Stimulated activated CD4-positive, alpha-beta T cell treated with anti-CD3 and anti-CD28 coated beads, Interleukin-12 subunit alpha, Interleukin-12 subunit beta, amount 100 ng/mL, for 48 hours (primary cell): ENCODE measurements at places on chromosomes 3 and 15.

- DNase-seq, result no peak
Measured at GRCh38 chr15:99495430-99496301, 70.1 kb upstream of the MEF2A start.

DNA sequence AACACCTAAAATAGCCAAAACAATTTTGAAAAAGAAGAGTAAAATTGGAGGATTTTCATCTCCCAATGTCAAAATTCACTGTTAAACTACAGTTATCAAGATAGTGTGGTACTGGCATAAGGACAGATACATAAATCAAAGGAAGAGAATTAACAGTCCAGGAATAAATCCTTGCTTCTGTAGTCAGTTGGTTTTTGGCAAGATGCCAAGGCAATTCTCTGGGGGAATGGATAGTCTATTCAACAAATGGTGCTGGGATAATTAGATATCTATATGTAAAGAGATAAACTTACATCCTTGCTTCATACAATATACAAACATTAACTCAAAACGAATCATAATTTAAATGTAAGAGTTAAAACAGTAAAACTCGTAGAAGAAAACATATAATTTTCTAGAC is 57.9 kb upstream of the SELENOK start:
- DNase-seq, result no peak

- no peak for DNase-seq
Measured at GRCh38 chr3:185153171-185153771, 411 bp upstream of the C3orf70 start.

DNA sequence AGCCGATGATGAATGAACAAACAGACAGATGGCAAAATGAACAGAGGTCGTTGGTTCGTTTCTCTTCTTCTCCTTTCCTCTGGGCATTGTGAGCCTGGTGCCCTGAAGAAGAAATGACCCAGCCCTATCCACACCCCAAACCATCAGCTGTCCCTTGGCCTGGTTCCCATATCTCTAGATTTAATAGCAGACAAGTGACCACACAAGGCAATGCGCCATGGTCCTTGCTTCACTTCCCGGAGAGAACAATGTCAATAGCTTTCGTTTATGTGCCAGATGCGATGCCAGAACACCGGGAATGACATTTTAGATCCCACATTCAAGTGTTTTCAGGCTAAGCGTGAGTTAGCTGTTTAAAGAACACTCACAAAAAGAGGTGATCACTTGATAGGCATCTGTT is 17.7 kb downstream of the POC1A start:
- no peak for DNase-seq

- DNase-seq, result no peak
Measured at GRCh38 chr3:39388741-39389248, 5.6 kb downstream of the SLC25A38 start.

DNA sequence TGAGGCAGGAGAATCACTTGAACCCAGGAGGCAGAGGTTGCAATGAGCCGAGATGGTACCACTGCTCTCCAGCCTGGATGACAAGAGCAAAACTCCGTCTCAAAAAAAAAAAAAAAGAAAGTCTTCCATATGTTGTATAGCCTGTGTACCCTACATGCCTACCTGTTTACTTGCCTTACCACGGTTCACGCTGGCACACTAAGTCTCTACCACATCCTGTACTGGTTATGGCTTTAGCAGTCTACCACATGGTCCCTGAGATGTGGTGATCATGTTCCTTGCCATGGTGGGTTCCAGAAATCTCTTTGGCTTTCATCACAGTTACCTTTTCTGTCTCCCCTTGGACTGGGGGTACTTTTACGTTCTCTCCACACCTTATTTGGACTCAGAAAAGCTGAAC is 63.8 kb upstream of the TBC1D5 start:
- no peak for DNase-seq

GRCh38 chr3:150239766-150240165 is 168.3 kb upstream of the TSC22D2 start:
- no peak for DNase-seq

DNA sequence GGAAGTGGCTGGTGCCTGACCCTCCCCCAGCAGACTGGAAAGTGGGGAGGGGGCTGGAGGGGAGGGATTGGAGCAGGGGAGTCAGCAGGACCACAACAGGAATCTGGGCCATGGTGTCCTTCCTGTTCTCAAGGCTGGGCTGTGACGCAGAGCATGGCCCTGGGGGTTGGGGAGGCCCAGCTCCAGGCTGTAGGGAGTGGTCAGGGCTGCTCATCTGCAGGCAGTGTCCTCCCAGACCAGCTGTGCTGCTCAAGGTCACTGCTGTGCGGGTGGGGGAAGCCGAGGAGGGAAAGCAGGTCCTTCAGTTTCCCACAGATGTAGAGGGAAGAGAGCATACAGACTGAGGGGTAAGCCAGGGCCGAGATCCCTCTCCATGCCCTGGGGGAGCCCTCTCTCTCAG is 40.7 kb downstream of the CYP11A1 start:
- DNase-seq, result no peak

DNA sequence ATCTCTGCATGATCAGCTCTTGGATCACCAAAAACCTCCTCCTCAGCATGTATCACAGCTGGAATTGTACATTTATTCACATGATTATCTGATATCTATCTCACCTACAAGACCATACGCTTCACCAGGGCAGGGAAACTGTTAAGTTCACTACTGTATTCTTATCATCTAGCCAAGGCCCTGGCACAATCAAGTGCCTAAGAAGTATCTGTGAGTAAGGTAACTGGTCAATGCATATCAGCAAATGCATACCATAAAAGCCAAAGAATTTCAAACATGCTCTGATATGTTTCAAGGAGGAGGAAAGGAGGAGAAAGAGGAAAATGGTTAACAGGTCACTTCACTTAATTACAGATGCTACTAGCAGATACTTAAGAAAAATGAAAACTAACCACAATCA is 158.4 kb downstream of the LIPC start:
- DNase-seq, result no peak

DNA sequence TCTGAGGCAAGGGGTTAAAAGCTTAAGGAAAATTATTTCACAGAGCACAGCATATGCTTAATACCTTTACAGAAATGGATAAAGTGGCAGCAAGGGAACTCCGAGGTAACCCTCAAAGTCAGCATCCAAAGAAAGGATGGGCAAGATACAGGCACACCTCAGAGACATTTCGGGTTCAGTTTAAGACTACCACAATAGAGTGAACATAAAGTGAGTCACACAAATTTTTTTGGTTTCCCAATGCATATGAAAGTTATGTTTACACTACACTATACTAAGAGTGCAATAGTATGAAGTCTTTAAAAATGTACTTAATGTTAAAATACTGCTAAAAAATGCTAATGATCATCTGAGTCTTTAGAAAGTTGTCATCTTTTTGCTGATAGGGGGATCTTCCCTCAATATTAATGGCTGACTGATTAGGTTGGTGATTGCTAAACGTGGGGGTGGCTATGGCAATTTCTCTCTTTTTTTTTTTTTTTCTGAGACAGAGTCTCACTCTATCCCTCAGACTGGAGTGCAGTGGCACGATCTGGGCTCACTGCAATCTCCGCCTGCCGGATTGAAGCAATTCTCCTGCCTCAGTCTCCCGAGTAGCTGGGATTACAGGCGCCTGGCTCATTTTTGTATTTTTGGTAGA is 10.0 kb downstream of the UBR1 start:
- no peak for DNase-seq

DNA sequence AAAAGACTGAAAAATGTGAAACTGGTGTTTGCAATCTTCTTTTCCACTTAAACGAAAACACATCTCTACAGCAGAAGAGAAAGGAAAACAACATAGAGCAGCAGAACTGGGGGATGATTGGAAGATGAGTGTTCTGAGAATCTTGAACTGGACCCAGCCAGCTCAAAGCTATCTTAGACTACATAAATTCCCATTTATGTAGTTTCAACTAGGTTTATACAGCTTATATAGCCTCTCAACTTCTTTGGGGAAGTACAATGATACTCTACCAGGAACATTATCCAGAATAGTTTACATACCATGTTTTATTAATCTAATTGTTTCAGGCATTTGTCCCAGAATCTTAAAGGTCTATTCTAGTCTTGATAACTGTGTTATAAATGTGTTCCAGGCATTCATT is 658.2 kb upstream of the LMCD1 start:
- DNase-seq, result no peak

- DNase-seq, result no peak
Measured at GRCh38 chr3:96192966-96193550, 621.3 kb upstream of the EPHA6 start.

- no peak for DNase-seq
Measured at GRCh38 chr3:182233957-182234356, 522.2 kb downstream of the SOX2 start.

DNA sequence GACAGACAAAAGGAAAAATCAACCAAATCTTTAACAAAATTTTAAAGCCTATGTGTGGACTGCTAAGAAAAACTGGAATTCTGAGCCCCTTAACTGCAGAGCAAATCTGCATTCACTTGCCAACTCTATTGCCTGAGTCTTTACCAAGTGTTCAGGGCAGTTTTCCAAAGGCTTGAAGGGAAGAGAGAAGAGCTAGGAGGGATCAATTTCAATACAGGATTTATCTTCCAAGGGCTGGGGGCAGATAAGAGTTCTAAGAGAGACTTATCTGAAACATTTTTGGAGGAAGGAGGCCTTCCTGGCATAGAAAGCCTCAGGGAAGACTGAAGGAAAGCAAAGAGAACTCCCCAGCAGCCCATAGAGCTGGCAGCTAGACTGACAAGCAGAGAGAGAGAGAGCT is 31.4 kb upstream of the LSAMP start:
- no peak for DNase-seq

- DNase-seq, result no peak
Measured at GRCh38 chr3:122944671-122945161, 82.8 kb downstream of the SEMA5B start.

GRCh38 chr3:151964743-151965142 is 91.3 kb downstream of the SUCNR1 start:
- no peak for DNase-seq

- DNase-seq, result no peak
Measured at GRCh38 chr15:65332391-65333147, 28.1 kb downstream of the RNU5B-1 start.

DNA sequence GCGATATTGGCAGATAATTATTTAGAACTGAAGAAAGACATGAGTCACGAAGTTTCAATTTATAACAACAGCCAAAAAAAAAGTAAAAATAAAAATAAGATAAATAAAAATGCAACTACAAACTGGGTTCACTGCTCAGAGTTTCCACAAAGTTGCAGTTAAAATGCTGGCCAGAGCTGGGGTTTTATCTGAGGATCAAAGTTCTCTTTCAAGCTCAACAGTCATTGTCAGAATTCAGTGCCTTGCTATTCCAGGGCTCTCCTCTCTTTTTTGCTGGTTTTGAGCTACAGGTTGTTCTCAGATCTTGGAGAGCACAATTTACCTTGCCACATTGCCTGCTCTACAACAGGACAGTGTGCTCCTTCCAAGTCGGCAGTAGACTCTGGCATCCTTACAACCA is 60.1 kb downstream of the PYDC2 start:
- no peak for DNase-seq

- no peak for DNase-seq
Measured at GRCh38 chr3:193573403-193574191, 18.9 kb upstream of the ATP13A4 start.

DNA sequence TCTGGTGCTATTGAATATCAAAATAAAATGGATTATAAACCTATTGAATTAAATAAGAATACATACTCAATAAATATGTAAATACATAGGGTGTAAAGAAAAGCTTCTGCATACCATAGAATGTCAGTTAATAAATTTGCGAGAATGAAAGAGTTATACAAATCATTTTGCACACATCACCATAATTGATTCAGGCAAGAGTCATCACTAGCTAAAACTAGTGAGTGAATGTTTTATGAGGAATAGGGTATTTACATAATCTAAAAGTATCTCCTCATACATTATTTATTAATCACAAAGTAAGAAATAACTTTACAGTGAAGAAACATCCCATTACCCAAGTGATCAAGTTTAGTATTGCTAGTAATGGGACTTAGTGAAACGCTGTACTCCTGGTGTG is 13.6 kb downstream of the EXOG start:
- no peak for DNase-seq
